GM10248 (cell line): ENCODE measurements at places on chromosomes 4 and X.

DNA sequence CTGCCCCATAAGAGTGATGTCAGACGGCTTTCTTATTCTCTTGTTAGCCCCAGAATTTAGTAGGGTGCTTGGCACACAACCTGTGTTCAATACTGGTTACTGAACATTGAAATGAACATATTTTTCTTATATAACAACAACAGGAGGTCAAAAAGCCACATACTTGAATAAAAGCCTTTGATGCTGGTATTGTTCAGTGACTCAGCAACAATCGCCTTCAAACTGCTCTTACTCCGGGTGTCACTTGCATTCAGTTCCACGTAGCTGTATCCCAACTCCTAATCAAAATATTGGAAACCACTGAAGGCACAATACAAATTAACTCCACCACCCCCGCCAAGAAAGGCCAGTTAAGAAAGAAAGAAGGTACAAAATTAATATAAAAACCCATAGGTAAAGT is 61.5 kb downstream of the RFC1 start:
- DNase-seq, result no peak

- no peak for DNase-seq
Measured at GRCh38 chr4:52984462-52984881, 122.4 kb downstream of the RASL11B start.

DNA sequence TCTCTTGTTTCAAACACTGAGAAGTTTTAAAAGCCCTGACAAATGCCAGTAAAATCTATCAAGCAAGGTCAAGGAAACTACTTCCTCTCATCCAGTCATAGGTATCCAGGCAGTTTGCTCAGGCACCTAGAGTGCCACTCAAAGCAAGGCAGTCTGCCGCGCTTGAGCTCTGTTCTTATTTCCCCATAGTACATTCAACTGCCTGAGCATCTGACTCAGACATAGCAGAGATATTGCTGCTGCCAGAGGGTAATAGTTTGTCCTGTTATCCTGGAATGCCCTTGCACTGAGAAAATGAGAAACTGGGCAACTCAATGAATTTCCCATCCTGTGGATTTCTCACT is 16.1 kb upstream of the ATP8A1 start:
- no peak for DNase-seq

DNA sequence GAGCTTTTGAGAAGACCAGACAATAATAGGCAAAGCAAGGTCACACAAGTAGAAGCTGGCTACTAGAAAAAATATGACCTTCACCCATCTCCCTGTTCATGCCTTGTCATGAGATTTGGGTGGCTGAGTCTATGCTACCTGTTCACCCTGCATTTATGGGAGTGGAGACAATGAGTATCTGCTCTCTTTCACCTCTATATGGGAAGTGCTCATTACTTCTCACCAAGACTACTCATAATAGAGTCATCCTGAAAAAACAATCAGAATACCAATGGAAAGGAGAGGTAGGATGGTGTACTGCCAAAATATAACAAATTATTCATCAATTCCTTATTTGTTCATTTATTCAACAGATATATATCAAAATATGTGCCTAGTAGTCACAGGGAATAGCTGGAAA is 921.8 kb upstream of the INTU start:
- DNase-seq, result no peak

- no peak for DNase-seq
Measured at GRCh38 chr4:19774690-19775256, 476.9 kb upstream of the SLIT2 start.

DNA sequence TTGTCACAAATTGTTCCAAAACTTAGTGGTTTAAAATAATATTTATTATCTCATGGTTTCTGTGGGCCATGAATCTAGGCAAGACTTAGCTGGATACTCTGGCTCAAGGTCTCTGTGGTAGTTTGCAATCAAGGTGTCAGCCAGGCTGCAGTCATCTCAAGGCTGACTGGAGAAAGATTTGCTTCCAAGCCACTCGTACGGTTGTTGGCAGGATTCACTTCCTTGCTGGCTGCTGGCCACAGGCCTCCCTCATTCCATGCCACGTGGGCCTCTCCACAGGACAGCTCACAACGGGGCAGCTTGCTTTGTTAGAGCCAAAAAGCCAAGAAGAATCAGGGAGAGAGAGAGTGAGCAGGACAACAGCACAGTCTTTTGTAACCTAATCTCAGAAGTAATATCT is 101.4 kb downstream of the WWC2 start:
- no peak for DNase-seq

GRCh38 chrX:109990582-109991276 is 12.2 kb upstream of the TMEM164 start:
- DNase-seq, result no peak

DNA sequence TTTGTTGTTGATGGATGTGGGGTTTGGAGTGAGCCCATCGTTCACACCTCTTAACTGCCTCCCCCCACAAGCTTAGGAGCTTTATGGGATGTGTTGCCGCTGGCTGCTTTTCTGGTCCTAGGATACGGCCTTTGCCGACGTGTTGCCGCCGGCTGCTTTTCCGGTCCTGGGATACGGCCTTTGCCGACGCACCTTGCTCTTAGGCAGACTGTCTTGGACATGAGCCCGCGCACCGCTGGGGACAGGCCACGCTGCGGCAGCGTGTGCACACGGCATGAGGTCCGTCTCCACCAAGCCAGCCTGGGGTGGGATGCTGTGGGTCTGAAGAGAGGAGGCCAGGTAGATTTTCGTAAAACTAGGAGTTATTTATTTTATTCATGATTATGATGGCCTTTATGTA is 14.2 kb downstream of the RGS12 start:
- no peak for DNase-seq

DNA sequence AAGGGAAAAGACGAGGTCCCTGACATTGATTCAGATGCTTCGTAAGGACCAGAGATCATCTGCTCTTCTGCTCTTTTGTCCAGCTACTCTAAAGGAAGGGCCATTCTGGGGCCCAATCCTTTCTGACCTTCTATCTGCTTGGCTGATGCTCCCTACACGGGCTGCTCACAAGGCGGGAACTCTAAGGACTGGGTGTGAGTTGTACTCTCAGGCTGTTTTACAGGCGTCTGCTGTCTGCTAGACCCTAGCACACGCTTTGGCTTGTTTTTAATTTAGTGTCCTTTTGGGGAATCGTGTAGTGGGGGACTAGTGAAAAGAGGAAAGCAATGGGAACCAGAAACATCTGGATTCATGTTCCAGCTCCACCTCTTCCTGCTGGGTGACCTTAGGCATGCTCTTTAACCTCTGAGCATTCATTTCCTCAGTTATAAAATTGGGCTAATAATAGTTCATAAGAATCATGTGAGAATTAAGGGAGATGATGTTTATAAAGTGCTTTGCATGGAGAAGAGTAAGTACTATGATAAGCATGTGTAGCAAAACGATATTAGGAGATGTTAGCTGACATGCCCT is 53.1 kb downstream of the CASP3 start:
- no peak for DNase-seq

DNA sequence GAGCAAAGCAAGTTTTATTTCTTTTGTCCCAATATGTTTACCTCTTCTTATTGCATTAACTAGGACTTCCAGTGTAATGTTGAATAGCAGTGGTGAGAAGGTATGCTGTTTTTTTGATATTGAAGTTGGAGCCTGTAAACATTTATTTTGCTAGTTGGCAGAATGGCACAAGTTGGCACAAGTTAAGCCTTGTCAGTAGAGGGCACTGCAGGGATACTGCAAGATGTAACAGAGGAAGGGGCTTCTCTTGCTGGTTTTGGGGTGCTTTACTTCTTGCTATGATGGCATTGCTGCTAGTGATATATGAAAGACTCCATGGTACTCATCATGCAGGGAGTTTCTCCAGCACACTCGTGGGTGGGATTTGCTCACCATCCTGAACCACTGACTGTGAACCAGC is 327.3 kb upstream of the ARX start:
- DNase-seq, result no peak

GRCh38 chr4:176422001-176422400 is 102.2 kb downstream of the SPCS3 start:
- no peak for DNase-seq

DNA sequence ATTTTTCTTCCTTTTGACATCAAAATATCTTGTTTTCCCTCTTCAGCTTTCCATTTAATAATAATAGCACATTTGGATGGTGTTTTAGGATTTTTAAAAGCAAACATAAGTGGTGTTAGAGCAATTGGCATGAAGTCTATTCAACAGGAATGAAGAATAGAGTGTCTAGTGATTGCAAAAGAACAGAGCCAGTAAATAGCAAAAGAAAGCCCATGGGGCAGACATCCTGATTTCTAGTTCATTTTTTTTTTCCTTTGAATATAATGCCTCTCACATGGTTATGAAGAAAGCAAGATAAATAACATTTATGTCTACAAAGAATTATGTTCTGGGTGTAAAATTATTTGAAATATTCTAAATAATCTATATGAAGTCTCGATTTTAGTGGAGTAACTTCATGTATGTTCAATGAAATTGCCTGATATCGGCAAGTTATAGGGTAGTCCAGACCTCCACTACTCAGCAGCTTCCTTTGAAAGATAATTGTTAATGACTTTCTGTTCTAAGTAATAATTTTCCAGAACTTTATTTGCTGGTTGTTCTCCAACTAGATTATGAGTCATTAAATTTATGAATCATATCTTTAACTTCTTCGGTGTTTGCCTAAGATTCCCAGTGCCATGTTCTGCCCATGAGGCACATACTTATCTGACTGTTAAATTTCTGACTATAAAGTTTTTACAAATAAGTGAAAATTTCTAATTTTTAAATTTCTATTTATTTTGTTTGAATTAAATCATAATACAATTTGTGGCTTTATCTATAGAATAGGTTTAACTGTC is 587.9 kb downstream of the TLL1 start:
- no peak for DNase-seq

DNA sequence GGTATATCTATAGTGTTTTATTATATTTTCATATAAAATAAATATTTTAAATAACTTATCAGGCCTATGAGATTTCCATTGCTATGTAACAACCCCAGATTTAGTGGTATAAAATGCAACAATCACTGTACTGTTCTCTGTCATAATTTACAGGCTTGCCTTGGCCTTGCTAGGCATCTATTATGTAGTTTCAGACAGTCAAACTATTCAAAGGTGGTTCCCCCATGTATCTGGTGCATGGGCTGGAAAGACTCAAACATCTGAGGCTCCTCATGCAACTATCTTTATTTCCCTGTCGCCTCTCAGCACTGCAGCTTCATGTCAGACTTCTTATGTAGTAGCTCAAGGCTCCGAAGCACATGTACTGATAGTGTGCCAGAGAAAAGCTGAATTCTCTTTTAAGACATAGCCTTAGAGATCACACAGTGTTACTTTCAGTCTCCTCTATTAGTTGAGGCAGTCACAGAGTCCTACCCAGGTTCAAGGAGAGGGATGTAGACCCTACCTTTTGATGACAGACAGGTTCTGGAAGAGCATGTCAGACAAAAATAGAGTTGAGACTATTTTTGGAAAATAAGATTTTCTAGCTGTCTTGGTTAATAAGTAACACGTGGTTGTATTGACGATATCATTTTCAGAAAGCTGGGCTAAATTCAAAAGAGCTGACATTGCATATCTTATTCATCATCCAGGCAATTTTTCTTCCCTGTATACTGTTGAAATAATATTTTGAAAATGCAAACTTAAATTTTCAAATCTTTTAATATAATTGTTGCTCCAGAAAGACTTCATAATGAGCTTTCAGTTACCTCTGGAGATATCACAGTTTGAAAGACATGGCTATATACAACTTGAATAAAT is 19.4 kb downstream of the MTTP start:
- no peak for DNase-seq

DNA sequence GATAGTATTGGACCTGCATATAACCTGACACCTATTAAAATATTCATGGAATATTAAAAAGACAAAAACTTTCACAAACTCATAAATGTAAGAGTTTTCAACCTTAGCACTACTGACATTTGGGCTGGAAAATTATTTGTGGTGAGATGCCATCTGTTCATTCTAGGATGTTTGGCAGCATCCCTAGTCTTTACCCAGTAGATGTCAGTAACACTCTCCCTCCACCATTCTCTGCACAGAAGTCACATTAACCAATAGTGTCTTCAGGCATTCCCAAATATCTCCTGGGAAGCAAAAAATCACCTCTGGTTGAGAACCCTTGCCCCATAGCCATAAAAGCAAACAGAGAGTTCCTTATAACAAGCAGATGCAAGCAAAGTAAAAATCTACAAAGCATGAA is 41.4 kb upstream of the NDST4 start:
- no peak for DNase-seq

DNA sequence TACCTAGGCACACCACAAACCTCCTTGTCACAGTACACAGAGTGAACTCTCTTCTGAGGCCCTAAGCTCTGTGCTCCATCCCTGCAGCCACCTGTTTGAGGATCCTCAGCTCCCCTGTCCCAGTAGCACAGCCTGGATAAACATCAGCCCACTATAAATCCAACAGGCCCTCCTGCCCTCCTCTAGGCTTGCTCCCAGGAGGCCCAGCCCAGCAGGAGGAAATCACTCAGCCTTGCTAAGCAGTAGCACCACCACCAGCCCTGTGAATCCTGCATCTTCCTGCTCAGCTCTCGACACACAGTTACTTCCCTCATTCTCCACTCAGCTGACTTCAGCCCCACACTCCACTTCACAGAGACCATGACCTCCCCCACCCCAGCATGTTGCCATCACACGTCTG is 273.9 kb downstream of the BCOR start:
- no peak for DNase-seq

DNA sequence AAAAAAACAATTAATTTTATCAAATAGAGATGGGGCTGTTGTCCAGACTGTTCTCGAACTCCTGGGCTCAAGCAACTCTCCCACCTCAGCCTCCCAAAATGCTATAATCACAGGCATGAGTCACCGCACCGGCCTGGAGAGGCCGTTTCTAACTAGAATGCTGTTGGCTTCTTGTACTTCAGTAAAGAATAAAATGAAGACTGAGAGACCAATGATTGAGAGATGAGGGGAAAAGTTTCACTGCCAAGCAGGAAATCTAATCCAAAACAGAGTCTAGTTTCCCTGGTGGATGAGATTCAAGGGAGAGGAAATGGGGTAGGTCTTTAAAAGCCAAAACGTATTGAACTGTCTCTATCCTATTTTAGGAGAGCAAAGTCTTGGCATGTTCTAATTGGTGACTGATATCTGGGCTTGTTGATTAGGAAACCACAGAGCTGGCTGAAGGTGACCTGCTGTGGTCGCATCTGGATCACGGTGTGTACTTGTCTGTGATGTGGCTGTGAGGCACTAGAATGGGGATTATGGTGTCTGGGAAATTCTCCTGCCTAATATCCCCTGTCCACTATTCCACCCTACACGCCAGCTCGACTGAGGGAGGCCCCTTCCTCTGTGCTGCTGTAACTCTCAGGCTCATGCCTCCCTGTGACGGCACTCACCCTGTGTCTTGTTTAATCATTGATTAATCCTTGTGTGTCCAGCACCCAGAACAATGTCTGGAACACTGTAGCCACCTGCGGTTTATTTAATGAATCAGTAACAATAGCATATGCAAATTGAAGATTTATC is 15.0 kb upstream of the TRIM2 start:
- DNase-seq, result no peak

GRCh38 chr4:55661398-55662056 is 25.4 kb upstream of the NMU start:
- no peak for DNase-seq

GRCh38 chr4:93334003-93334402 is 494.6 kb upstream of the ATOH1 start:
- no peak for DNase-seq

- DNase-seq, result no peak
Measured at GRCh38 chrX:101484135-101484534, 1.1 kb upstream of the ARMCX4 start.
